ENCODE measurements at places on chromosomes 5 and 9. TPM values are rescaled to one million over a fixed set of nuclear protein-coding genes. Genes with fewer than 3 reads are reported as not detected.

The ADAMTS19 gene
- 30.5 TPM for total RNA-seq

The C5orf52 gene
- total RNA-seq, result not detected

The FAM221B gene
- total RNA-seq, result not detected

The ARL10 gene
- 11.4 TPM for total RNA-seq

The OR1J2 gene
- not detected for total RNA-seq

The TXNDC8 gene
- not detected for total RNA-seq

The GDA gene
- 0.39 TPM for total RNA-seq

The NOTCH1 gene
- 76.7 TPM for total RNA-seq

The GEMIN5 gene
- total RNA-seq, result 27.2 TPM

The GPSM1 gene
- 16.2 TPM for total RNA-seq

The ACTBL2 gene
- total RNA-seq, result not detected

The SPATA24 gene
- 12.9 TPM for total RNA-seq

The RANBP17 gene
- total RNA-seq, result 27.4 TPM

The CD14 gene
- total RNA-seq, result 0.63 TPM

The SLC36A3 gene
- not detected for total RNA-seq

The EPB41L4A gene
- total RNA-seq, result 5.2 TPM

The NOXA1 gene
- total RNA-seq, result 4.8 TPM

The IFNA2 gene
- not detected for total RNA-seq

The SNCAIP gene
- total RNA-seq, result 9.7 TPM

The CCDC171 gene
- total RNA-seq, result 2.8 TPM

The TOR4A gene
- total RNA-seq, result 7.3 TPM

The PCDHGA9 gene
- total RNA-seq, result 2.3 TPM

The ZBED3 gene
- total RNA-seq, result 7.0 TPM

The PCDHB4 gene
- 2.3 TPM for total RNA-seq

The CCDC192 gene
- total RNA-seq, result 0.53 TPM

The SVEP1 gene
- 0.39 TPM for total RNA-seq

The INSL6 gene
- not detected for total RNA-seq

The CD180 gene
- total RNA-seq, result not detected

The PPP2R2B gene
- total RNA-seq, result 13.2 TPM

The PCDHGB2 gene
- total RNA-seq, result 4.1 TPM

The SKIC3 gene
- total RNA-seq, result 65.9 TPM

The WNT8A gene
- total RNA-seq, result not detected

The AP3S1 gene
- total RNA-seq, result 71.2 TPM

The EXOSC3 gene
- 73.8 TPM for total RNA-seq

The TEX10 gene
- total RNA-seq, result 50.5 TPM

The SMIM33 gene
- total RNA-seq, result not detected

The CXCL14 gene
- total RNA-seq, result 0.64 TPM

The PCDHB2 gene
- 23.1 TPM for total RNA-seq

The ADAMTSL1 gene
- total RNA-seq, result 1.2 TPM
